ENCODE measurements at places on chromosomes 2 and 18. TPM values are rescaled to one million over a fixed set of nuclear protein-coding genes. Genes with fewer than 3 reads are reported as not detected.
A peak's percentile ranks its signal among the peaks of the same experiment; 100 is the strongest.

DNA sequence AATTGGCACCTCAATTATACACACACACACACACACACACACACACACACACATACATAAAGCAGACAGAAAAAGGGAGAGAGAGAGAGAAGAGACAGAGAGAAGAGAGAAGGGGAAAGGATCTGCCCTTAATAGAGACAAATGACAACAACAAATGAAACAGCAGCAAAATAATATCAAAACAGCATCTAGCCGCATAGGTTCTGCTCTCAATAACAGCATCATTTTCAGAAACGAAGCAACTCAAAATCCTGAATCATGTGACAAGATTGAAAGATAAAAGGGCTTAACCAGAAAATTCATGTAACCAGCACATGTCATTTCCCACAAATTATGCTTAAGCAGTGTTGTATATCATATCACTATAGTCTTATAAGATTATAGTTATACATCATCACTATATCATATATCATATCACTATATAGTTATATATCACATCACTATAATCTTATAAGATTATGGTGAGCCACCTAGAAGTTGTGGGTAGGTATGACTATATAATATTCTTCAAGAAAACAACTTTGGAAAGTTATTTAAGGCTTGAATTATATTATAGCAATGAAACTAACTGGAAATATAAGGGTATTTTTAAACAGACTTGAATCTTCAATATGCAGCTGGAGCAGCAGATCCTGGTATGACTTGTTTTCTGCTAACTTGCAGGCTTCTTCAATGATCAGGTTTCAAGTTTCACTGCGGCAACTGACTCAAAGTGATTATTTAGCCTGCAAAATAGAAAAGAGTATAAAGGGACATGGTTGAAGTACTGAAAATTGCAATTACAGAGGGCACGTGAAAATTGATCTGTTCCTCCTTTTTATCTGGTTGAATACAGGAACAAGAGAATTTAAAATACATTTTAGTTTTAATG, 16.1 kb upstream of the VPS54 start:
- H3K4me1 ChIP-seq: no peaks in the 10 kb centered on the region
- DNase-seq: no peak
- no peak overlapping the region for H3K27ac ChIP-seq

GRCh38 chr18:24992491-24992890, 359.5 kb downstream of the ZNF521 start:
- DNase-seq: no peak
- H3K4me1 ChIP-seq: no peaks in the 10 kb centered on the region
- no peak overlapping the region for H3K4me3 ChIP-seq

GRCh38 chr2:24926602-24927252, 6.7 kb upstream of the ADCY3 start:
- H3K36me3 ChIP-seq: no peaks in the 10 kb centered on the region
- peaks cover 4% of the 10 kb centered on the region for H3K4me1 ChIP-seq
- peak overlapping the region; percentile 57 for H3K27ac ChIP-seq
- peak; percentile 70 for DNase-seq

The BARD1 gene
- 45.6 TPM for total RNA-seq

DNA sequence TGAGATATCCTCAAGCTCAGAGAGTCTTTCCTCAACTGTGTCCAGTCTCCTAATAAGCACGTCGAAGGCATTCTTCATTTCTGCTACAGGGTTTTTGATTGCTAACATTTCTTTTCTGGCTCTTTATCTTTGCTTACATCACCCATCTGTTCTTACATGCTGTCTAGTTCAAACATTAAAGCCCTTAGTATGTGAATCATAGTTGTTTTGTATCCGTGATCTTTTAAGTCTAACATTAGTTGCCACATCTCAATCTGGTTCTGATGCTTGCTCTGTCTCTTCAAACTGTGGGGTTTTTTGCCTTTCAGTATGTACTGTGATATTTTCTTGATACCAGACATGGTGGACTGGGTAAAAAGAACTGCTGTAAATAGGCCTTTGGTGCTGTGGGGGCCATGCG, 235.2 kb downstream of the SH3RF3 start:
- H3K4me3 ChIP-seq: no peak overlapping the region
- no peaks in the 10 kb centered on the region for H3K4me1 ChIP-seq
- H3K27ac ChIP-seq: no peak overlapping the region

The WIPF1 gene
- 12.3 TPM for total RNA-seq

The EMX1 gene
- not detected for total RNA-seq

The DSC3 gene
- 15.7 TPM for total RNA-seq

- no peaks in the 10 kb centered on the region for H3K27me3 ChIP-seq
- no peak overlapping the region for H3K4me3 ChIP-seq
- no peaks in the 10 kb centered on the region for H3K36me3 ChIP-seq
- no peak overlapping the region for H3K27ac ChIP-seq
Measured at GRCh38 chr2:159905926-159906714, 108.1 kb upstream of the CD302 start.

DNA sequence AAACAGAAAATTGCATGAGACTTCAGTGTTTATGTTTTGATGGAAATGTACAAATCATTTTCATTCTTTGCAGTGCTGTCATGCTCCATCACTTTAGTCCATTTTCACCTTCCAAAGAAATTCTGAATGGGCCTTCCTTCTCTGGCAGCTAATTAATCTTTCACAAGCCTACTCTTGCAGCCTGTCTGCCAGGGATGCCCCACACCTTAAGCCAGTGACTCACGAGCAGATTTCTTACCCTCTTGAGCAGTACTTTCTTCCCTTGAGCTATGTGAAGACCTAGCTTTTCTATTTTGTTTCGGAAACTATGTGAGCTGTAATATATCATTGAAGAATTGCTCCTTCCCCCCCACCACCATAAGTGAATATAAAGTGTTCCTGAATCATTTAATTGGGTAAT, 404.3 kb upstream of the VWC2L start:
- H3K4me1 ChIP-seq: no peaks in the 10 kb centered on the region
- H3K4me3 ChIP-seq: no peak overlapping the region
- H3K36me3 ChIP-seq: no peaks in the 10 kb centered on the region
- H3K27ac ChIP-seq: no peak overlapping the region
- DNase-seq: no peak
- H3K27me3 ChIP-seq: no peaks in the 10 kb centered on the region

The GLI2 gene
- total RNA-seq: 23.6 TPM

The SPP2 gene
- not detected for total RNA-seq

The SCN3A gene
- total RNA-seq: 4.3 TPM

DNA sequence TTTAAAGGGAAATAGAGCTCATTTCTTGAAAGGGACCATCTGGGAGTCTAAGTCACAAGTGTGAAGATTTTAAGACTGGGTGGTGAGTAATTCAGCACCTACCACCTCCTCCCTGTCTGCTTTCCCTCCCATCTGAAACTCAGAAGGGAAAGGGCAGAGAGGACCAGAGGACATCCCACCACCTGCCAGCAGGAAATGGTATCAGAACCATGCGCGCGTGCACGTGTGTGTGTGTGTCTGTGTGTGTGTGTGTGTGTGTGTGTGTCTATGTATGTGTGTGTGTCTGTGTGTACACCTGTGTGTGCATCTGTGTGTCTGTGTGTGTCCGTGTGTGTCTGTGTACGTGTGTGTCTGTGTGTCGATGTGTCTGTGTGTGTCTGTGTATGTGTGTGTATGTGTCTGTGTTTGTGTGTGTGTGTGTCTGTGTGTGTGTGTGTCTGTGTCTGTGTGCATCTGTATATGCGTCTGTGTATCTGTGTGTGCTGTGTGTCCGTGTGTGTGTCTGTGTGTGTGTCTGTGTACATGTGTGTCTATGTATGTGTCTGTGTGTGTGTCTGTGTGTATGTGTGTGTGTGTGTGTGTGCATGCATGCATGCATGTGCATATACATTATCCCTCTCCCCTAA, 76.8 kb downstream of the ZFP36L2 start:
- no peaks in the 10 kb centered on the region for H3K27me3 ChIP-seq
- DNase-seq: no peak
- no peak overlapping the region for H3K4me3 ChIP-seq
- H3K36me3 ChIP-seq: no peaks in the 10 kb centered on the region
- H3K4me1 ChIP-seq: no peaks in the 10 kb centered on the region
- H3K27ac ChIP-seq: no peak overlapping the region

GRCh38 chr2:204272089-204272488, 273.2 kb upstream of the PARD3B start:
- H3K27me3 ChIP-seq: no peaks in the 10 kb centered on the region
- no peaks in the 10 kb centered on the region for H3K36me3 ChIP-seq
- no peak overlapping the region for H3K27ac ChIP-seq
- no peak overlapping the region for H3K4me3 ChIP-seq

DNA sequence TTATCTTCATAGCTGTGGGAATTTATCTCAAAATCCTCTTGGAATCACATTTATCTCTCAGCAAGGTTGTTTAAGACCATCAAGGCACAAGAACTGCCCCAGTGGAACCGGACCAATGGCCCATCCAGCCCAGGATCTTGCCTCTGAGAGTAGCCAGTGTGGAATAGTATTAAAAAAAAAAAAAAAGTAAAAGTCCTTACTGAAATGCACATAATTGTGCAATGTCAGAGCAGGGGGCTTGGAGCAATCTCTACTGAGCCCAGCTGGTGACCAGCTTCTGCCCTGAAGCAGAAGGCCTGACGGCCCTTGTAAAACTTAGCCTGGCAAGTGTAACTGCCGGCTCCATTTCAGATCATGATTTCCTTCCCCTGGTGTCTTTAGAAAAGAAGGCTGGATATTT, 355.6 kb upstream of the PIK3C3 start:
- H3K4me1 ChIP-seq: no peaks in the 10 kb centered on the region
- H3K4me3 ChIP-seq: no peak overlapping the region
- no peak overlapping the region for H3K27ac ChIP-seq
- no peaks in the 10 kb centered on the region for H3K27me3 ChIP-seq
- DNase-seq: no peak

The CDK15 gene
- not detected for total RNA-seq

- no peaks in the 10 kb centered on the region for H3K27me3 ChIP-seq
- no peak for DNase-seq
- no peaks in the 10 kb centered on the region for H3K36me3 ChIP-seq
Measured at GRCh38 chr18:62655520-62656219, 59.7 kb upstream of the PHLPP1 start.

The GKN1 gene
- not detected for total RNA-seq

DNA sequence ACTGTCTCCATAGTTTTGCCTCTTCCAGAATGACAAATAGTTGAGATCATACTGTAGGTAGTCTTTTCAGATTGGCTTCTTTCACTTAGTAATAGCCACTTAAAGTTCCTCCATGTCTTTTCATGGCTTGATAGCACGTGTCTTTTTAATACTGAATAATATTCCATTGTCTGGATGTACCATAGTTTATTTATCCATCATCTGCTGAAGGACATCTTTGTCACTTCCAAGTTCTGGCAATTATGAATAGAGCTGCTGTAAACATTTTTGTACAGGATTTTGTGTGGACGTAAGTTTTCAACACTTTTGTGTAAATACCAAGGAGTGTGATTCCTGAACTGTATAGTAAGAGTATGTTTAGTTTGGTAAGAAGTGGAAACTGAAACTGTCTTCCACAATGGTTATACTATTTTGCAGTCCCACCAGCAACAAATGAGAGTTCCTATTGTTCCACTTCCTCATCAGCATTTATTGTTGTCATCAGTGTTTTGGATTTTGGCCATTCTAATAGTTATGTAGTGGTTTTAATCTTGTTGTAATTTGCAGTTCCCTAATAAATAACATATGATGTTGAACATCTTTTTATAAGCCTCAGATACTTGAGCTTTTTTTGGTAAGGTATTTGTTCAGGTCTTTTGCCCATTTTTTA, 18.9 kb downstream of the LTBP1 start:
- H3K27ac ChIP-seq: no peak overlapping the region
- no peaks in the 10 kb centered on the region for H3K36me3 ChIP-seq
- no peaks in the 10 kb centered on the region for H3K27me3 ChIP-seq
- H3K4me1 ChIP-seq: peaks cover 10% of the 10 kb centered on the region
- no peak for DNase-seq

GRCh38 chr2:63676135-63676534, 87.4 kb downstream of the MDH1 start:
- no peaks in the 10 kb centered on the region for H3K27me3 ChIP-seq
- H3K4me1 ChIP-seq: no peaks in the 10 kb centered on the region
- no peak for DNase-seq
- H3K36me3 ChIP-seq: no peaks in the 10 kb centered on the region
- H3K4me3 ChIP-seq: no peak overlapping the region

DNA sequence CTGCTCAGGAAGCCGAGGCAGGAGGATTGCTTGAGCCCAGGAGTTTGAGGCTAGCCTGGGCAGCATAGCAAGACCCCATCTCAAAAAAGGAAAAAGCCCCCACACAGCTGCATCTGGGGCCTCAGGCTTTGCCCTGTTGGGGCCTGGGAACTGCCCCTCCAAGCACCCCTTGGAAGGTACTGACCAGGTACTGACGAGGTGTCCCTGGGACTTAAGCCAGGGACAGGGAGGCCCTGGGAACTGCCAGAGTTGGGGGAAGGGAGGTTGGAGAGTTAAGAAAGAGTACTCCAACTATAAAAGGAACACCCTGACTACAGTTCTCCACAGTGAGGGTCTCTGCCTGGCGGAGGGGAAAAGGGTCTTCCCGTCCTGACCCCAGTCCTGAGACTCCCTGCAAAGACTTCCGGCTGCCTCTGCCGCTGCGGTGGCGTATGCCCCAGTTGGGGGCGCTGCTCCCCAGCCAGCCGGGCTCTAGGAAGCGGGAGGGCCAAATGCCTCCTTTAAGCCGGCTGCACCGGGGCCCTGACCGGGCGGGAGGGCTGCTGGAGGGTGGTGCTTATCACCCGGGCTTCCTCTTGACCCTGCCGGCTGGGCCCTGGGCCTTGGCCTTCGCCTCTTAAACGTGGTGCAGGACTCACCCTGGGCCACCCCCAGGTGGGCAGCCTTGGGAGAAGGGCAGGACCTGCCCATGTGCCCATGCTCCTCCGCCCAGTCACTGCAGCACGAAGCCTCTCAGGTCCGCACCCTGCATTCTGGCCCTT, 12.8 kb downstream of the SLC30A3 start:
- H3K4me3 ChIP-seq: no peak overlapping the region
- H3K4me1 ChIP-seq: no peaks in the 10 kb centered on the region
- no peaks in the 10 kb centered on the region for H3K27me3 ChIP-seq
- no peak for DNase-seq
- H3K36me3 ChIP-seq: no peaks in the 10 kb centered on the region
- H3K27ac ChIP-seq: no peak overlapping the region
